Omental fat pad (tissue), 4 donors: ENCODE measurements at places on chromosomes 2 and 18. TPM values are rescaled to one million over a fixed set of nuclear protein-coding genes. Genes with fewer than 3 reads are reported as not detected.

DNA sequence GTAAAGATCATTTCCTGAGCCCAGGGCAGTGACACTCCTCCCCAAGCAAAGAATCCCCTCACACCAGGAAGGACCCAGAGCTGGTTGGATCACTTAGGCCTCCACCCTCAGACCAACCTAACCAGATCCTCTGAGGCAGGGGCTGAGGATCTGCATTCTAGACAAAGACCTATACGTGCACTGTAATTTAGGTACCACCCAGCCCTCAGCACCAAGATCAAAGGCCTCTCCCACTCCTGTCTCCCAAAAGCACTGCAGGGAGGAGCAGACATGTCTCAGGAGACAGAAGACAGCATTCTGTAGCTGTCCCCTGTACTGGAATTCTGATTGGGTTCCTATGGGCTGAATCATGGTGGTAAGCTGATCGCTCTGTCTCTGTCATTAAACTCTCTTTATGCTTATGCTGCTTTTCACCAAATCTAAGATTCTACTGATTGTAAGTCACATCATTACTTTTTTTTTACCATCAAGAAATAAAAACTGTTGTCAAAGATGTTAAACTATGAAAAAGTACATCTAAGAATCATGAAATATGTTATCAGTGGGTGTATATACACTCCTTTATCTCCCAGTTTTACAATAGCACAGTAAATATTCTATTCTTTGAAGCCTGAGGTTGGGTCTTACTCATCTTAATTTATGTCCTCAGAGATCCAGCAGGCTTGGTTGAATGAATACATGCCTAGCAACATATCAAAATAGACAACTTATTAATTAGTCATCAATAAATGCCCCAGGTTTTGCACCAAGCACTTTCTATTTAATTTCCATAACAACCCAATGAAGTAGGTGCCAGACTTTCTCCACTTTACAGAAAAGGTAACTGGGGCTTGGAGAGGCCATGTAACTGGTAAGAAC lies 28.3 kb downstream of the MCFD2 start:
- no peak for DNase-seq

DNA sequence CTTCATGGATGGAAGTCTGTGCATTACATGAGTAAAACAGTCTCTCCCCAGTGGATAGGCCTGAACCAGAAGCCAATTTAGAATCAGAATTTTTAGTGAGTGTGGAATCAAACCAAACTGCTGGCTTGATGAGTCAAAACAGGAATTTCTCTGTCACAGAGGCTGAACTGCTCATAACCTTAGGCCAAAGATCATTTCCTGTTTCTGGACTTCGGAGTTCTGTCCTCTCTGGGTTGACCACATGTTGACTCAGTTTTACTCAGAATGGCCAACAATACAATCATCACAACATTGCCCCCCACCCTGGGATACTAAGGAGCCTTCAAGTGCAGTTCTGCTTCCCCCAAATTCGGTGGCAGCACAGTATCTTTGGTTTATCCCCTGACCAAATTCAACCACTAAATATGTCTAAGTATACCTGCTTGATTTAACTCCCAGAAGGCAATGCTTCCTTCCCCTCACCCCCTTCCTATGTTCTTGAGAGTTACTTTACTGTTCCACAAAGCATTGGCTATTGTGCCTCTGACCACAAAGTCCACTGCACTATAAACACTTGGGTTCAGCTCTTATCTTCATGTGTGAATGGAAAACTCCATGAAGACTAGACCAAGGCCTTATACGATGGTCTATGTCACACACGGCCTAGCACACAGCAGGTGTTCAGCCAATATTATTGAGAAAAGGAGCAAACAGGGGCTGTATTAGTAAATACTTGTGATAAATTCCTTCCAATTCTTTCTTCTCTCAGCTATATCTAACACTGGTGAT lies 67.8 kb downstream of the NXPH2 start:
- DNase-seq, result no peak

- no peak for DNase-seq
Measured at GRCh38 chr18:34352385-34353163, 127.9 kb upstream of the NOL4 start.

DNA sequence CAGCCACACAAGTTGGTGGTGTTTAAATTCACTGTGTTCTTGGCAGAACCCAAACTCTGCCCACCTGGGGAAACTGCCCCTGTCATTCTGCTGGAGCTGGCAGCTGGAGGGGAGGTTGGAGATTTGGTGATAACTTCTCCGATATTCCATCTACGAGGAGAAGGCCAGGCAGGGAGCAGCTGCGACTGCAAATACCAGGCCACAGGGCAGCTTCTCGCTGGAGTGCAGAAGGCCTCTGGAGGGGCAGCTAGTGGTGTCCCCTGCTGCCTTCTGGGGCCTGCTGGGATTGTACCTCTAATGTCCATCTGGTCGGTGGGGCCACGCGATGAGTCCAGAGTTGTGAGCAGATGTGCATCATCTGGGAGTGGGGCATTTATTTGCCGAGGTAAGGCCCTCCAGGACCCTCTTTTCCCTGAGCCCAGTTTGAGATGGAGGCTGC lies 98.9 kb downstream of the ACKR3 start:
- DNase-seq, result no peak

DNA sequence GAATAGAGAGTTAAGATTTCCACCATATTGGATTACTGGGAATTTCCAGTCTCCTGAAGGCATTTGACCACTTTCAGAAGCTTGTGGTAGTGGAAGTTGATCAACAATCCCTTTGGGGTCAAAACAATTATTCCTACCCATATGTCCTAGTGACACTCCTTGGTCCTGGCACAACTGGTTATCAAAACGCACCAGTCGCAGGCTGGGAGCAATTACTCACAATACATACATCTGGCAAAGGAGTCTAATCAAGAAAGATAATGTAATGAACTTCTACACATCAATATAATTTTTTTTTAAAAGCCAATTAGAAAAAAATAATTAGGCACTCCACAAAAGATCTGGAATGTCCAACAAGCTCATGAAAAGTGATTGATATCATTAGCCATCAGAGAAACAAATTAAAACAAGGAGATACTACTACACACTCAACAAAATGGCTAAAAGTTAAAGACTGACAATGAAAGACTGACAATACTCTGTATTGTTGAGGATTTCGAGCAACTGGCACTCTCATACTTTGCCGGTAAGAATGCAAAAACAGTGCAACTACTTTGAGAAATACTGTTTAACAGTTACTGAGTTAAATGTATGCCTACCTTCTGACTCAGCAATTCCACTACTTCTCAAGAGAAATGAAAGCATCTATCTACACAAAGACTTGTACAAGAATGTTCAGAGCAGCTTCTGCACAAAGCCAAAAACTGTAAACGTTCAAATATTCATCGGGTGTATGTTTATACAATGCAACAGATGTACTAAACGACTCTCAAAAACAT lies 2.0 kb downstream of the INO80C start:
- DNase-seq, result no peak

GRCh38 chr2:119808516-119809147 lies 48.9 kb downstream of the PTPN4 start:
- DNase-seq, result no peak

- DNase-seq, result no peak
Measured at GRCh38 chr2:221673248-221673647, 101.1 kb upstream of the EPHA4 start.

- no peak for DNase-seq
Measured at GRCh38 chr2:70767699-70768589, at the start of gene ADD2. Gene ADD2 (minus strand): TSS chr2:70768200. CDS start chr2:70706408, 61,792 bp downstream.

- DNase-seq, result no peak
Measured at GRCh38 chr18:61808286-61808685, 84.5 kb downstream of the RNF152 start.

DNA sequence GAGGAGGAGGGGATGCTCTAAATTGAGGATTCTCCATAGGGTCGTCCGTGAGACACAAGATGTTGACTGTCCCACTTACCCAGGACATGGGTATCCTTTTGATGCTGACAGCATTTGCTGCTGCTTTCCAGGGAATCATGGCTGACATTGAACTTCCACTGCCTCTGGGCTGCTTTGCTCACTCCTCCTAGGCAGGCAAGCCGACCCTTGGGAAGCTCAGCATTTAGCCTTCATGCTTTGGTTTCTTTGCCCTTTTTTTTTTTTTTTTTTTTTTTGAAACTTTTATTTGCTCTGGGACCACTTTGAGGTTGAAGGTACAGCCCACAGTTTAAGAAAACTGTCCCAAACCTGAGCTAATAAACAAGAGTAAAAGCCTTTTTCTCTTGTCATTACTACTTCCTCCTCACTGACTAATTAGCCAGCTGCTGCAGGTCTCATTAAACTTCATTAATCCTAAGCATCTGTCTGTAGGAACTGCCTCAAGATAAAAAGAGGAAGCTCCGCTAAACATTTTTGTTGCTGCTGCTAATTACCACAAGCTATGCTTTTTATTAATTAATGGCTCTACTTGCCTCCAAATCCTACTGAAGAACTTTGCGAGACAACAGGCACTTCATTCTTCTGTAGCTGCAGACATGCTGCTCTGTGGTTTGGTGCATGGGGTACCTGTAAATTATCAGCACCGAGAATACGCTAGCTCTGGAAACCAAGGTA lies 125.4 kb downstream of the SPTBN1 start:
- no peak for DNase-seq

CNDP1 gene
- total RNA-seq, result not detected

RBKS gene
- 2.1 TPM for total RNA-seq

UGT1A4 gene
- total RNA-seq, result not detected

EVA1A gene
- not detected for total RNA-seq

FOXD4L1 gene
- total RNA-seq, result 0.24 TPM
